ENCODE measurements at places on chromosomes 12 and 14.

- no peak for DNase-seq
Observed at GRCh38 chr12:132430838-132431774, 58.8 kb upstream of the FBRSL1 start.

DNA sequence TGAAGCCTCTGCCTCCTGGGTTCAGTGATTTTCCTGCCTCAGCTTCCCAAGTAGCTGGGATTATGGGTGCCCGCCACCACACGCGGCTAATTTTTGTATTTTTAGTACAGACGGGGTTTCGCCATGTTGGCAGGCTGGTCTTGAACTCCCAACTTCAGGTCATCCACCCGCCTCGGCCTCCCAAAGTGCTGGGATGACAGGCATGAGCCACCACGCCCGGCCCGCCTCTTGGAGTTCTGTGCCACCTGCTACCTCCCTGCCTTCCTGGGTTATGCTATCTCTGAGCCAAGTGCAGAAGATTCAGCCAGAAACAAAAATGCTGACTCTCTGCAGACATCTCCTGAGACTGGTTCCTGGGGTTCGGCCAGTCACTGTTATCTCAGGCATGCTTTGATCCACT, 13.2 kb downstream of the CABP1 start:
- DNase-seq, result peak; percentile 36

GRCh38 chr12:87667378-87667777, 361.8 kb downstream of the C12orf50 start:
- no peak for DNase-seq

DNA sequence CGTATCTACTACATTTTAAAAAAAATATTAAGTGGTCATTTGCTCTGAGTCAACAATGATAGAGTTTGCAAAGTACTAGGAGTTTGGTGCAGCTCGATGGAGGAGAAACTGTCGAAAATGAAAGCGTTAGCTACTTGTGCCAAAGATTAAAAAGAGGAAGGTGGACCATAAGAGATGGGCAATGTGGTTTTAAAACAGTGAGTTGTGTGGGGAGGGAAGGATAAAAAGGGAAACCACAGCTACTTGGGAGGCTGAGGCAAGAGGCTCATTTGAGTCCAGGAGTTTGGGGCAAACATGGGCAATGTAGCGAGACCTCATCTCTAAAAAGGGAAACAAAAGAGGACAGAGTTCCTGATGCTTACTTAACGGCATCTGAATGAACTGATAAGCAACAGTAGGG, 18.2 kb upstream of the STRAP start:
- no peak for DNase-seq

- DNase-seq, result peak; percentile 68
Observed at GRCh38 chr12:79689477-79690141, 1.2 kb downstream of the PAWR start.

DNA sequence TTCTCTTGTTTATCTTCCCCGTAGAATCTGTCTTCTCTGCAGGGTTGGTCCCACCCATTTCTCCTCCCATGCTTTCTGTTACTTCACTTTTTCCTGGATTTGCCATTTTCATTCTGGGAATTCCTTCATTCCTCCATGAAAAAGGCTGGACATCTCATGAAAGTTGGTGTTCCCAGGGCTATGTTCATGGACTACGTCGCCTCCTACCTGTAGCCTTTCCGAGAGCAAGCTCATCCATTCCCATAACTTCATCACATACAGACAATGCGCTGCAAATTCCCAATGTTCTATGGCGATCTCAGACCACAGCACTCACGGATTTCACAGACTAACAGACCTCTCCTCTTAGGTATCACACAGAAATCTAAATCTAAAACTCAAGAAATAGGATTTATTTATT, 217.1 kb downstream of the EXOC5 start:
- no peak for DNase-seq

- DNase-seq, result peak; percentile 53
Observed at GRCh38 chr12:125983094-125983783, 918.0 kb downstream of the AACS start.

GRCh38 chr12:52818388-52818787, 4.5 kb upstream of the KRT4 start:
- DNase-seq, result no peak

- no peak for DNase-seq
Observed at GRCh38 chr12:104471336-104471735, 14.6 kb downstream of the CHST11 start.

- DNase-seq, result peak; percentile 92
Observed at GRCh38 chr14:52553671-52554575, 1.3 kb downstream of the GPR137C start.

DNA sequence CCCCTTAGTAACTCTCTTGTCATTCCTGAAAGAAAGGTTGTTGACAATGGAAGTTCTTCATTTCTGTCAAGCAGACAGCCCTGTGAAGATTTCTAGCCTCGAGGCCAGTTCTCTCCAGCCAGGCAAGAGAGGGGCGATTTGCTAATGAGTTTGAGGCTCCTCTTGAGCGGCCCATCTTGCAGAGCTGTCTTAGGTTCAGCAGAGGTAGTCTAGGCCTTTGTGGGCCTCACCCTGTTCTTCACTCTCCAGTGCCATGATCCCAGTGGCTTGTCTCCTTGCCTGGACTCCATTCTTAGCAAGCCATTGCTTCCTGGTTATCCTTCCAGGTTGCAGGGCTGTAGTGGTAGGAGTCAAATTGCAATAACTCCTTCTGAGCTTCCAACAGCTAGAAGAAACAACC, 9.7 kb downstream of the TPH2 start:
- DNase-seq, result no peak

DNA sequence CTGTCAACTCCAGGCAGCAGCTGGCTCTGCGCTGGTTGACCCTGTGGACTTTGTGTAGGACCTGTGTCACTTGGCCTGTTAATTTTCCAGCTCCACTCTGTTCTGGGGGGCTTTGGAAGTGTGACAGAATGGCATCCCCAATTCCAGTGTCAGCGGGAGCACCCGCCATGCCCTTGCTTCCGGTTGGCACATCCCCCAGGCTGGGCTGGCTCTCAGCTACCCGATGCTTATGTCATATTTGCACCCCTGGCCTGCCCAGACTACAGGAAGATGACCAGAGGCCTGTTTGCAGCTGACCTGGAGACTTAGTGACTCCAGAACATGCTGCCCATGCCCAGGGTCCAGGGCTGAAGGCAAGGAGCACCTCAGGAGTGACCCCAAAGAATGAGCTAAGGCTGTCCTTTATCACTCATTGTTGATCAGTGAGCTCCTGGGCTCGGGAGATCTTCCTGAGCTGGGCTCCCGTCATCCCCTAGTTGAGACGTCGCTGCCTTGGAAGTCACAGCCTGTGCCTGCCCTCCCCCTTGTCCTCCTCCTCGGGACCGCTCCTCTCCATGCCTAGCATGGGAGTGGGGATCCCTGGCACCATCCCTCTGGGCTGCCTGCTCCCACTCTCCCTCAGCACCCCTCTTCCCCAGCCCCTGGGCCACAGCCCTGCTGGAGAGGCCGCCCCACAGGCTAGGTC, 163.4 kb upstream of the RTL1 start:
- DNase-seq, result peak; percentile 40

- DNase-seq, result peak; percentile 56
Observed at GRCh38 chr14:106694638-106695393, 1168.4 kb downstream of the TMEM121 start.

DNA sequence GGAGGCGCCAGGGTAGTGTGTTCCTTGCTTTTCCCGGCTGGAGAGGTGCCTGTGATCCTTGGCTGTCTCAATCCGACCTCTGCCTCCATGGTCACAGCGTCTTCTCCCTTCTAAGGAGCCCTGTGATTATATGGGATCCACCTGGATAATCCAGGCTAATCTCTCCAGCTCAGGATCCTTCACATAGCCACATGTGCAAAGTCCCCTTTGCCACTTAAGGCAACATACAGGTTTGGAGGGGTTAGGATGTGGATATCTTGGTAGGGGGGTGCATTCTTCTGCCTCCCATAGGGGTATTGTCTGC, 1.2 kb upstream of the HVCN1 start:
- DNase-seq, result no peak

DNA sequence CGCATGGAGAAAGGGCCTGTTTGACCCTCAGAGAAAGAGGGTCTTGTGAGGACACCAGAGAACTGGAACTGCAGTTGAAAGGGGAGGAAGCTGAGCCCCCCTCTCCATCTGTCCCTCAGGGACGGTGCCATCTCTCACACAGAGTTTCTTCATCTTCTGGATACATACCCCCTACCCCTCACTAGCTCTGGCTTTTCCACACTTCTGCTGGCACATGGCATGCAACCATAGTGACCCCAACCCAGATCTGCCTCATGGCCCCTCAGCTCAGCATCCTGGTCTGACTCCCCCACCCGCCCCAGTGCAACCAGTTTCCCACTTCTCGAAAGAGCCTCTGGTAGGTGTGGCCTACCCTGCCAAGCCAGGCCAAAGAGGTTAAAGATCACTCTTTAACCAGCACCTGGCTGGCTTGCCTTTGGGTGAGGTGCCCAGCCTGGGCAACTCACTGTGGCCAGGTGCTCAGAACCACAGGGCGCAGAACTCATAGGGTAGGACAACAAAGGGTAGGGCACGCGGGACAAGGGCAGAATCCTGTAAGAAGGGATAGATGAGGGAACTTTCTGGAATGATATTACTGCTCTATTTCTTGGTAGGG, 25.8 kb downstream of the GALNT16 start:
- DNase-seq, result no peak

DNA sequence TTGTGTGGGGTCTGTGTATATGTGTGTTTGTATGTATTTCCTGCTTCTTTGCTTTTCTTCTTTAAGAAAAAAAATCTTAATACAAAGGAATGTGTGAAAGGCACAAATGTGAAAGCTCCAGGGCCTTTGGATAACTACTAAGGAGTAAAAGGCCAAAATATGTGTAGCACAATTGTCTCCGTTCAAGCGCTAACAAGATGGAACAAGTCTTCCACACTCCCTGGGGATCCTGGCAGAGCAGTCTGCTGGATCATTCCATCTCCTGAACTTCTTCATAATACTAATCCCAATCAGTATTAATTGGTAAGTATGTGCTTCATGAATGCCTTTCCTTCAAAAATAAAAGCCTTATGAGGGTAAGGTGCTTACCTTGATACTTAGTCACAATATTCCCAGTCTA, 462.5 kb upstream of the TBX3 start:
- DNase-seq, result no peak

DNA sequence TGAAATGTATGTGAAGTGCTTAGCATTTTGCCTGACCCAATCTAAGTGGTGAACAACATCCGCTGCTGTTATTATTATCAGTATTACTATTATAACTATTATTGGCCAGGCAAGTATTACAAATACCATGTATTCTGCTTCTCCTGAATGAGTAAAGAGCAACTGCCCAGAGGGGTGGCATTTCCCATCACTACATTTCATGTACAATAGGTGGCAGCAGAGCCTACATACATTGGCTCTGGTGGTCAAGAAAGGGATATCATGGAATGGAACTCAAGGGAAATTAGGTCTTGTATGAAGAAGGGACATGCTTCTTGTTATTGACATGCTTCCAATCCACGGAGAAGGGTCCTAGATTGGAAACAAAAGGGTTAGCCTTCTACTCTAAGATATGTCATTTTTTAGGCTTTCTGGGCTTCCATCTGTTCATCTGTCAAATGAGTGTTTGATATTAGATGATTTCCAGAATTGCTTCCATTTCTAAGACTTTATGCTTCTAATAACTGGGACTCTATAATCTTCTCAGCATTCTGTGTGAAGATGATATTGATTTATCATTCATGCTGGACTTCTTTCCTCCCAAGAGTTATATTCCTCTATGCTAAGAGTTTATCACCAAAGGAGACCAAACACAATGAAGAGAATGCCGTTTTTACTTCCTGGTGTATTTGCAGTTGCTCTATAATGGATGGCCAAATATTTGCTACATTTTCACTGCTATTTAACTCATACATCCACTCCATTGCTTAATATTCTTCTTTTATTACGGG, 239.1 kb downstream of the SSPN start:
- DNase-seq, result no peak

DNA sequence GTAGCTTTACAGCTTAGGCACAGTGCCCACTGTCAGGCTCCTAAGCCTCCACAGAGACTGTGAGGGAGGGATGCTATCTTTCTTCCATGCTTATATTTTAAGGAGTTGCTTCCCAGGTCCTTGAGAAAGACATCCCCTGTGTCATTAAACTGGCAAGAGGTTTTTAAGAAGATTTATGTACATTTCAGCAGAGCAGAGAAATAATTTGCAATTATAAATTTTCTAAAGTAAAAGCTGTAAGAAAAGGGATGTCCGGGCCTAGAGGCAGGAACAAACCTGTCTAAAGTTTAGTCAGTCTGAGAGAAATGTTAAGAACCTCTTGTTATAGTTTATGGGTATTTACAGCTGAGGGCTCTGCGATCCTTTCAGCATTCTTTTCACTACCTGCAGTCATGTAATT, 716.1 kb downstream of the SLC16A7 start:
- DNase-seq, result no peak

GRCh38 chr12:51932218-51933076, 19.1 kb upstream of the ACVR1B start:
- DNase-seq, result no peak

DNA sequence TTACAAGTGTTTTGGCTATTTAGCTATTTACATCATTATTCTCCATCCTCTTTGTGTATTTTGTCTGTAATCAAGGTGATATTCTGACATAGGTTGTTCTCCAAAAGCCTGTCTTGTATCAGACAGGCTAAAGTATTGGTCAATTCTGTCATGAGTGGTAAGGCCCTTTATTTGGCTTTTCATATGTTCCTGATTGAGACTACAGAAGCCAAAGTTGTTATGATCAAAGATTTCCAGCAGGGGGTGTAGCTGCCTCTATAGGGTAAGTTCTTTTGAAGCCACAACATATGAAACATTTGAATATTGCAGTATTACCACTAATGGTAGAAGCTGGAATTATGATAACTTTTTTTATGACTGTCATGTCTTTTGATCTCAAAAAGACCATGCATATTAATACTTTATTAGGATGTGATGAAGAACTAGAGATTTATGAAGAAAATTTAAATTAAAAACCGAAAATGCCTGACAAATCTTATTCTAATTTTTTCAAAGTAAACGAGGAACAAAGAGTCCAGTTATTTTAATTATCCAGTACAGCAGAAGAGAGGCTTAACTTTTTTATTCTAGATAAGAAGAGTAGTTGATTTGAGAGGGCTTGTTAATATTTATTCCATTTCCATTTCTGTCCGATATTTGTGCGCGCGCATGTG, 3.4 kb upstream of the ARHGAP5 start:
- no peak for DNase-seq

DNA sequence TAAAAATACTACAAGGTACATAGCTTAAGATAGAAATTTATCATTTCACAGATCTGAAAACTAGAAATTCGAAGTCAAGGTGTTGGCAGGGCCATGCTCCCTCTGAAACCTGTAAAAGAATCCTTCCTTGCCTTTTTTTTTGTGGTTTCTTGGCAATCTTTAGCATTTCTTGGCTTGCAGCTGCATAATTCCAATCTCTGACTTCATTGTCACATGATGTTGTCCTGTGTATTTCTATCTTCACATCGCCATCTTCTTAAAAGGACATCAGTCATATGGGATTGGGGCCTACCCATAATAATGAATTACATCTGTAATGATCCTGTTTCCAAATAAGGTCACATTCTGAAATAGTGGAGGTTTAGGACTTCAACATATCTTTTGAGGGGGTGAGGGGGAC, 250.4 kb downstream of the TMTC2 start:
- DNase-seq, result no peak

GRCh38 chr14:94768521-94769390, 1.2 kb downstream of the GSC start:
- no peak for DNase-seq

GRCh38 chr14:76773188-76773885, 12.1 kb downstream of the VASH1 start:
- DNase-seq, result peak; percentile 81

Data from lower lobe of right lung (tissue), 2 donors.